ENCODE measurements at places on chromosomes 1 and 21.

DNA sequence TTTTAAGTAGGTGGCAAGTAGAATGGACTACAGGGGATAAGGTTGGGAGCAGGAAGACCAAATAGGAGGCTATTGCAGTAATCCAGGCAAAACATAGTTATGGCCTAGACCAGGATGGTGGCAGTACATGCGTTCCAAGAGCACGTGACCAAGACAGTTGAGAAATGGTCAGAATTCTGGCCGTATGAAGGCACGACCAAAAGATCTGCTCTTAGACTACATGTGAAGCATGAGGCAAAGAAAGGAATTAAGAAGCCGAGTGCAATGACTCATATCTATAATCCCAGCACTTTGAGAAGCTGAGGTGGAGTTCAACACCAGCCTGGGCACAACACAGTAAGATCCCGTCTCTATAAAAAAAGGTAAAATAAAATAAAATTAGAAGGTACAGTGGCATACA, 71.3 kb downstream of the LUZP1 start:
- no peak for DNase-seq

- DNase-seq, result no peak
Measured at GRCh38 chr1:61520401-61520800, 204.5 kb downstream of the TM2D1 start.

DNA sequence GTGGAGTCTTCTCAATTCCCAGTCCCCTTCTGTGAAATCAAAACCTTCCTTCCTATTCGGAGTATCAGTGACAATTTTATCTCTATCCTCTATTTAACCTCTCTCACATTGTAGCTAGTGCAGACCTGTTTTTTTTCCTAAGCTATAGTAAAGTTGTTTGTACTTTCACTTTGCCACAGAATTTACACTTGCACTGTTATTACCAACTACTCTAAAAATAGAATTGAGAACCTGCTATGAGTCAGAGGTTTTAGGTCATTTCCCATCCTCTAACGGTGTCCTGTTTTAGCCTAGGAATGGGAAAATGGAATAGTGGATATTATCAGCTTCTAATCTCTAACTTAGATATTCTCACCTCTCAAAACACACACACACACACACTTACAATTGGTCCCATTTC, 862.7 kb downstream of the NCAM2 start:
- DNase-seq, result no peak

DNA sequence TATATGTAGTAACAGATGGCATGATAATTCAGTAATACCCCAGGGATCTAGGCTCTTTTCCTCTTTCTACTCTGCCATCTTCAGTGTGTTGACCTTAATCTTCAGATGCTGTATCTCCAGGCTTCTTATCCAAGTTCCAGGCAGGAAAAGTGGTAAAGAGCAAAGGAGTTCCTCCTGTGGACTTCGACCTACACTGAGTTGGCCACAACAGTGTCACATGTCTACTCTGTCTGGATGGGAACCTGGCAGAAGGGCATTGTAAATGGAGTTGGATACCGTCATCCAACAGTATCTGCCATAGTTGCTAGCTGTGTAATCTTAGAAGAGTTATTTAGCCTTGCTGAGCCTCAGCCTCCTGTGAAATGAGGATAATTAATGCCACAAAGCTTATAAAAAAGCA, 21.9 kb downstream of the IL23R start:
- no peak for DNase-seq

- DNase-seq, result no peak
Measured at GRCh38 chr1:85366391-85367170, 90.1 kb upstream of the BCL10 start.

- no peak for DNase-seq
Measured at GRCh38 chr1:158045639-158046038, 52.2 kb downstream of the KIRREL1 start.

GRCh38 chr1:44807364-44808062, 362 bp upstream of the DYNLT4 start:
- peak; percentile 93 for DNase-seq

DNA sequence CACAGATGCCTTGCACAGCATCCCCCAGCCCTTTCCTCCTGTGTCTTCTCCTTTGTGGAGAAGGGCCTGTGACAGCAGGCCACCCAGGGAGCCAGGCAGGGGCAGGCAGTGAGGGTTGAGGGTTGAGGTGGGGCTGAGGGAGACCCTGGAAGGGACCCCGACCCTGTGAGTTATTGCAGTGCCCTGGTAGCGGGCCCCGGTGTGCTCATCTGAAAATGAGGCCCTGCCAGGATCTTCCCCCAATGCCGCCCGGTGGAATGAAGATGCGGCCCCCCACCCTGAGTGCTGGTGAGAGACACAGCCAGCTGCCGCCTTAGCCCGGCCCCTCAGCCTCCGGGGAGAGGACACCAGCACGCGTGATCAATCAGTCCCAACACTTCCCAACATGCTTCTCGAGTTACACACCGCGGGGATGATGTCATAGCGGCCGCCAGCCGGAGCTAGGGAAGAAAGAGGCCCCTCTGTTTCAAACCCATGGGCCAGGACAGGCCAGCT, 36.2 kb upstream of the ACTRT2 start:
- DNase-seq, result no peak

- DNase-seq, result no peak
Measured at GRCh38 chr1:222385955-222386354, 161.9 kb downstream of the HHIPL2 start.

DNA sequence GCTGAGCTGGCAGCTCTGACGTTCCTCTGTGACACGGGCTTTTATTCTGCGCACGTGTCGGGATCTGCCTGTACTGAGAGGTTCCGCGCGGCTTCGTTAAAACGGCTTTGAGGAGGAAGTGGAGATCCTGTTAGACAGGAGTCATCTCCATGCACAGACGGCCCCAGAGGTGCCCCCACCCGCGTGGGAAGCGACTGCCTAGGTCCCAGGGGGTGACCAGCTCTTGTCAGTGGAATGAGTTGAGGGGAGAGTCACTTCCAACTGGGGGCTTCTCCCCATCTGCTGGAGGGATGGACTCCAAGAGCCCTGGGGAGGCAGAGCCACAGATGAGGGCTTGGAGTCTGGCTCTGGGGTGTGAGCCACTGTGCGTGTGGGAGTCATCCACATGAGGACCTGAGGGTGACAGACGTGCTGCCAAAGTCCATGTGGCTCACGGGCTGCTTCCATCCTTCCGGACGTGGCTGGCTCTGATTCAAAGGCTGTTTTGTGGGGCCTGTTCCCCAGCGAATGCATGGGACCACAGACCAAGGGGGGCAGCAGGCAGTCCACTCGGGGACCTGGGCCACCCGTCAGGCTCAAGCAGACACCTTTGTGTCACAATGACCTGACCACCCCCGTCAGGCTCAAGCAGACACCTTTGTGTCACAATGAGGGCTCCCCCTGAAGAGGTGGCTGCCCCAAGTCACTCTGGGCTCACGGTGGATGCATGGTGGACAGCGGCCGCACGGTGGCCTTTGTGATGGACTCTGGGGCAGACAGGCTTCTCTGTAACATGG, 26.8 kb downstream of the PTTG1IP start:
- DNase-seq, result peak; percentile 56

GRCh38 chr1:230169454-230170152, 102.6 kb downstream of the GALNT2 start:
- no peak for DNase-seq

DNA sequence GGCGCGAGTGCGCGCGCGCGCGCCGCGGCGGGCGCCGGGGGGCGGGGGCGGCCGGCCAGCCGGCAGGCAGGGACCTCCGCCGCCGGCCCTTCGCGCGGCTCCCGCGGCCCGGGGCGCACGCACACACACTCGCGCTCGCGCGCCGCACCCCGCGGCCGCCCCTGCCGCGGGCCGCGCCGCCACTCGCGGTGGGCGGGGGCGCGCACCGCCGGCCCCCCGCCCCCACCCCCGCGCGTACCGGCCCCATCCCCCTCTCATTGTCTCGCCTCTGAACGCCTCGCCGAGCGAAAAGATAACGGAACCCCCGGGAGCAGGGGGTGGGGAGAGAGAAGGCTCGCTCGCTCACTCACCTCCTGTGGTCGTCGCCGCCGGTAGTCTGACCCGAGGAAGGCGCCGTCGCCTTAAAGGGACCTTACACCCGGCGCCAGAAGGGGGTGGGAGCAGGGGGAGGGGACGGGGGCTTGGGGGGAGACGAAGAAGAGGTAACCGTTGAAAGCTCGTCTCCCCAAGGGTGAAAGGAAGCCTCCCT, 428 bp downstream of the POGZ start:
- no peak for DNase-seq

GRCh38 chr21:36450511-36450910, 29.4 kb downstream of the CLDN14 start:
- DNase-seq, result no peak

GRCh38 chr1:186730951-186731729, 50.9 kb upstream of the PTGS2 start:
- no peak for DNase-seq

DNA sequence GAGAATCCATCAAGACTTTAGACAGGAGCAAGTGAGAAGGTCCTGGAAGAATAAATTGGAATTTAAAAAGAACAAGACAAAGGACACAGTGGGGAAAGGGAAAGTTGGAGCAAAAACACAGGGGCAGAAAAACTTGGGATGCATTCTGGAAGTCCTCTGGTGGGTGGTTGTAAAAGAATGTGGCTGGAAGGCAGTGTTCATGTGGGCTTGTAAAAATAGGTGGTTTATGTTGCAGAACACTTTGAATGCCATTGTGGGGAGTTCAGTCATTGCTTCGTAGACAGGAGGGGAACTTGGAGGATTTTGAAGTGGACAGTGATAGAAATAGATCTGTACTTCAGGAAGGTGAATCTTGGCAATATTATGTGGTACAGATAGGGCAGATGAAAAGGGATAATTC, 15.2 kb downstream of the KIF1B start:
- DNase-seq, result no peak

DNA sequence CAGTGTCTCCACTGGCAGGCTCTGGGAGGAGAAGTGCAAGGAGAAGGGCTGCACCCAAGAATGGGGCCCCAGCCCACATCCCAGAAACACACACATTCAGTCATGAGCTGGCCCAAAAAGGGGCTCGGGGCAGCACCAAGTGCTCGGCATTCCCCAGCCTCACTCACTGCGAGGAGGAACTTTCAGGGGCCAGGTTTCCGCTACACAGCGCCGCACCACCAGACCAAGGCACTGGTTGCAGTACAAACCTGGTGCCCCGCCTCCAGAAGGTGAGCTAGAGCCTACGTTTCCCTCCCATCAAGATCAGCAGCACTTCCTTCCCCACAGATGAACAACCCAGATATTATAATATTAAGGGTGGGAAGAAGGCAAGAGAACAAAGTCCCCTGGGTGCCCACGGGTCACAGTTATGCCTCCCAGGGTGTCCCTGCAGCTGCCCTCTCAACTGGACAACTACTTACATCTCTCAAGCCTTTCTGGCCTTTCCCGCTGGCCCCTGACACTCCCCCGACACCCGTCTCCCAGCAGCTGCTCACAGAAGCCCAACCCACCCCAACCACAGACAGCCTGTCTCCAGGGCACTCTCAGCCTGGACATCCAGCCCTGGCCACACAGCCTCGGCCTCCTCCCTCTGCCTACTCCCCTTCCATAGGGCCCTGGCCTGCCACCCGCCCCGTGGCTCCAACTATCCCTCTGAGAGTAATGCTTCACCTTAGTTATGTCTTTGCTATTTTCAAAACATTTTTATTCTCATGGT, 3.8 kb downstream of the PBXIP1 start:
- DNase-seq, result no peak

- peak; percentile 27 for DNase-seq
Measured at GRCh38 chr1:203057911-203058675, 27.7 kb downstream of the MYOG start.

DNA sequence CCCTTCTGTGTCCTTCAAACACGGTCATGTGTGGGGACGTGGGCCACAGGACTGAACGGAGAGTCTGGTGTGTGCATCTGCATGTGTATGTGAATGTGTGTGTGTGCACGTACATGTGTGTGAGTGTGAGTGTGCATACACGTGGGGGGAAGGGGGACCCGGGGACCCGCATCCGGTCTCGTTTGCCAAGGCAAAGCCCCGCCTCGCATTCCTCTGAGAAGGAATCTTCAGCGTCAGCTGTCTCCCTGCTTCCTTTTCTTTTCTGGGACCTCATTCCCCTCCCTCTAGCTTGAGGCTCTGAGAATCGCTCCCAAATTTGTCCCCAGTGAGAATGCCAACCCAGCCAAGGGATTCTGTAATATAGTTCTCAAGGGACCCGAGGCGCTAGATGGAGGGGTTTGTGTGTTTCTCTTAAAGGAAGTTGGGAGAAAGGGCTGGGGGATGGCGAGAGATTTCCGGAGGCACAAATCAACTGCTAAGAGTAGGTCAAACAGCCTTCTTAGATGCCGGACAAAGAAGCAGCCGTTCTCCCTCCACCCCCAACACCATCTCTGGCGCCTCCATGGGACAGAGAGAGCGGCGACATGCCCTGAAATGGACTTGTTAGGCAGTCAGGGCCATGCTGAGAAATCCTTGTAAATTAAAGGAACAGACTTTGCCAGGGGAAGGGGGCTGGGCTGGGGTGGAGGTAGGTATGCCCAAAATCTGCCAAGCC, 6.6 kb downstream of the IFFO2 start:
- no peak for DNase-seq

DNA sequence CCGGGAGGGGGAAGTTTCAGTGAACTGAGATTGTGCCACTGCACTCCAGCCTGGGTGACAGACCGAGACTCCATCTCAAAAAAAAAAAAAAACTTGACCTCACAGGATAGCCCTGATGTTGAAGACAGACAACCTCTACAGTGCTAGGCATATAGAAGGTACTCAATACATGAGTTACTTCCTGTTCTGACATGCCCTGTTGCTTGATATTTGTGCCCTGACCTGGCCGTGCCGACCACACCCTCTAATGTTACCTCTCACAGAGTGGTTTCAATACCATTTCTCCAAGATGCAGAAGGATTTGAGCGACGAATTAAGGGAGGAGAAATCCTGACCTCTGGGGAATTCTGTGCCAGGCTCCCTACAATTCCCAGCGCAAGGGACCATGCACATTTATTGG, 5.2 kb downstream of the PTAFR start:
- no peak for DNase-seq

DNA sequence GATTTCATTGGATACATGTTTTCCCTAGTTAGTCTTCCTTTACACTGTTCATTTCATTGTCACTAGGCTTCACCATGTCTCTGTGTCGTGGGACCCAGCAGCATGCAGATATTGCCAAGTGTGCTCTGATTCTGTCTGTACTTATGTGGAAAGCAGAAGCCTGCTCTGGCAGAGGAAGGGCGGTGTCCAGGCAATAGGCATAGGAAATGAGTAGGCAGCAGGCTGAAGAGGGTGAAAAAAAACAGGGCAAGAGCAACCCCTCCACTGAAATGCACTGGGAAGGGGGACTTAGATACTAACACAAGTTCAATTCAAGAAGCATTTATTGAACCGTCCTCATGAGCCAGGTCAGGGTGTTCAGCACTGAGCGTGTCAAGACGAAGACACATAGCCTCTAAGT, 85.2 kb upstream of the VAV3 start:
- peak; percentile 77 for DNase-seq

GRCh38 chr1:193058529-193059281, 455 bp downstream of the UCHL5 start:
- peak; percentile 42 for DNase-seq

- DNase-seq, result no peak
Measured at GRCh38 chr1:2213576-2214505, 14.3 kb upstream of the SKI start.

- DNase-seq, result no peak
Measured at GRCh38 chr1:175866776-175867175, 123.4 kb upstream of the TNR start.

- DNase-seq, result no peak
Measured at GRCh38 chr1:79711001-79711431, 704.5 kb upstream of the ADGRL4 start.
